ENCODE measurements at places on chromosomes 4 and X. TPM values are rescaled to one million over a fixed set of nuclear protein-coding genes. Genes with fewer than 3 reads are reported as not detected.

The NLRP2B gene
- not detected for total RNA-seq

The LGI2 gene
- total RNA-seq = 0.31 TPM

The SERTM2 gene
- not detected for total RNA-seq

The XAGE1A gene
- total RNA-seq = not detected

The WWC2 gene
- 4.5 TPM for total RNA-seq

The SCML2 gene
- total RNA-seq = 0.75 TPM

The ADGRG2 gene
- total RNA-seq = 0.16 TPM

The SHOX gene
- 2.8 TPM for total RNA-seq

The CYTL1 gene
- total RNA-seq = not detected

The INTU gene
- 0.95 TPM for total RNA-seq

The RTL3 gene
- not detected for total RNA-seq

The PRSS12 gene
- total RNA-seq = 0.09 TPM

The LONRF3 gene
- 53.3 TPM for total RNA-seq

The NSUN7 gene
- not detected for total RNA-seq

The RHOXF1 gene
- total RNA-seq = not detected

The MAGEA8 gene
- total RNA-seq = not detected

The MAGEB6 gene
- not detected for total RNA-seq

The RGN gene
- total RNA-seq = 4.4 TPM

The NFXL1 gene
- total RNA-seq = 3.7 TPM

The PPP3CA gene
- 26.9 TPM for total RNA-seq

The REPS2 gene
- 8.8 TPM for total RNA-seq

The HERC5 gene
- 0.55 TPM for total RNA-seq

The SYP gene
- 0.15 TPM for total RNA-seq

The SSX2B gene
- total RNA-seq = not detected

The ENAM gene
- total RNA-seq = 4.3 TPM

The NUP62CL gene
- not detected for total RNA-seq

The TMEM187 gene
- total RNA-seq = 8.6 TPM

The PAGE5 gene
- total RNA-seq = not detected

The HPGD gene
- total RNA-seq = 4.3 TPM

The RBM47 gene
- total RNA-seq = 3.3 TPM

The F8A2 gene
- not detected for total RNA-seq

The CXCL1 gene
- total RNA-seq = 3.2 TPM

The LSM6 gene
- 17.8 TPM for total RNA-seq

The ABRAXAS1 gene
- total RNA-seq = 7.9 TPM

All from gastrocnemius medialis (tissue), 4 donors.